Activated CD4-positive, alpha-beta T cell treated with anti-CD3 and anti-CD28 coated beads, Interleukin-2, amount 50 U/mL, for 16 hours (primary cell): ENCODE measurements at places on chromosomes 16 and 17.

DNA sequence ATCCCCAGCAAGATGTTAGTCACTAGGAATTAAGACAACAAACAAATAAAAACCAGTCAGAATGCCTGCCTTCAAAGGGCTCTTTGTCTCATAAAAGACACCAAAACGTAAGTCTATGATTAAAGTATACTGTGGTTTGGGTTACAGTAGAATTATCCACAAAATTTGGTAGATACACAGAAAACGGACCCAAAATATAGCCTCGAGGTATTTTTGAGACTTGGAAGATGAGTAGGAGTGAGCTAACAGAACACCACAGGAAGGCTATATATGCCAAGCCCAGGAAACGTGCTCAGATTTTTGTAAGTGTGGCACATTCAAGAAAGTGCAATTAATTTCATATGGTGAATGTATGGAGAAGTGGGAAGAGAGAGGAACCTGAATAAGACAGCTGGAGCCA is 831.4 kb downstream of the CDH11 start:
- DNase-seq, result no peak

- DNase-seq, result no peak
Measured at GRCh38 chr17:43952351-43952723, 1.4 kb downstream of the PYY start.

- DNase-seq, result no peak
Measured at GRCh38 chr16:86611525-86611855, 33.1 kb downstream of the FOXL1 start.

DNA sequence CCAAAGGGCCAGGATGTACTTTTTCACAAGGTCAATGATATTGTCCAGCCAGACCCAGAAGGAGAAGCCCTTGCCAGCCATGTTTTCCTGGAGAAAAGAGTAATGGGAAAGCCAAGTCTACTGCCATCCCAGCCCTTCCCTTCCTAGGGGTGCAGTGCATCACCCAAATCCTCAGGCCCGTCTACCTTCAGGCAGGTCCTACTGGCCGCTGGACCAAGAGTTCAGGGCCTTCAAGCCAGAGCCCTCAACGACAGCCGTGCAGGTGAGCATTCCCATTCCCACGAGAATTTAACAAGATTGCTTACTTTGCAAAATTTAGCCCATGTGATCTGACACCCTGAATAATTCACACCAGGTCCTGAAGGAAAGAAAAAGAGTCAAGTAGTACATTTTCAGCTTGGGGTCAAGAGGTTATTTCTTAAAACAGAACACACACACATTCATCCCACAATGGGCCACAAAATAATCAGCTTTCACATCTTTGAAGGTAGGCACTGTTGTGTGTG is 35.0 kb downstream of the STAT5A start:
- DNase-seq, result no peak
